ENCODE measurements at places on chromosomes 2 and 18.

DNA sequence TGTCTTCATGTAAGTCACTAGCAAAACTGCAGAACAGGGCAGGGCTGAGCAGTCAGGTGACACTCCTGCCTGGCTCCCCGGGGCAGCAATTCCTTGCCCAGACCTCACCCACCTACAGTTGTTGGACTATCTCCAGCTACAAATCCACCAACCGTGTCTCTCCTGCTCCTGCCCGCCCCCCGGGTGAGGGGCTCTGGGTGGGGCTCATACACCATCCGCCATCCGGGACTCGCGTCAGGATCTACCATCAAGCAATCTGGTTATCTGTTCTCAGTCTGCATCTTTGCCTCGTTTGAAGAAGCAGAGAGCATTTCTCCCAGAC is 13.5 kb upstream of the GLI2 start:
- H3K4me1 ChIP-seq = no peaks in the 10 kb centered on the region
- peaks cover 4% of the 10 kb centered on the region for H3K27me3 ChIP-seq
- no peak overlapping the region for H3K4me3 ChIP-seq
- DNase-seq = no peak
- no peak overlapping the region for H3K27ac ChIP-seq

- H3K36me3 ChIP-seq = no peaks in the 10 kb centered on the region
- H3K4me3 ChIP-seq = no peak overlapping the region
- no peak for DNase-seq
- peak overlapping the region; percentile 20 for H3K27ac ChIP-seq
Observed at GRCh38 chr2:40346535-40347354, 105.1 kb downstream of the SLC8A1 start.

DNA sequence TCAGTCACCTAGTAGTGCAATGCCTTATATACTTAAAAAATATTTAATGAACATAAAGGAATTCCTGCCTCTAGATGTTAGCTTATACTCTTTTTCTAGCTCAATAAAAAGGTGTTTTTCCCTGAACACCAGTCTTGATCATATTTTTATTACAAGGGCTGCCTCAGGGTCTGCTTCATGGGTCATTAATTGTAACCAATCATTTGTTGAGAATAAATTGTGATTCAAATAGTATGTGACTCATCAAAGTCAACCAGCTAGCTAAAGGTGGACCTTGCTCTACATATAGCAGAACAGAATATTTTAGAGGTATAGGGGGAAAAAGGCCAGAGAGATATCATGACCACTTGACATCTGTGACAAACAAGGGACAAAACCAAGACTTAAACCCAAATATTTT is 114.0 kb downstream of the PIK3C3 start:
- no peaks in the 10 kb centered on the region for H3K27me3 ChIP-seq
- DNase-seq = no peak
- H3K4me1 ChIP-seq = no peaks in the 10 kb centered on the region
- no peak overlapping the region for H3K4me3 ChIP-seq

GRCh38 chr2:12127638-12128037 is 381.2 kb downstream of the LPIN1 start:
- DNase-seq = no peak
- H3K4me1 ChIP-seq = no peaks in the 10 kb centered on the region
- no peak overlapping the region for H3K27ac ChIP-seq
- no peak overlapping the region for H3K4me3 ChIP-seq
- no peaks in the 10 kb centered on the region for H3K36me3 ChIP-seq

DNA sequence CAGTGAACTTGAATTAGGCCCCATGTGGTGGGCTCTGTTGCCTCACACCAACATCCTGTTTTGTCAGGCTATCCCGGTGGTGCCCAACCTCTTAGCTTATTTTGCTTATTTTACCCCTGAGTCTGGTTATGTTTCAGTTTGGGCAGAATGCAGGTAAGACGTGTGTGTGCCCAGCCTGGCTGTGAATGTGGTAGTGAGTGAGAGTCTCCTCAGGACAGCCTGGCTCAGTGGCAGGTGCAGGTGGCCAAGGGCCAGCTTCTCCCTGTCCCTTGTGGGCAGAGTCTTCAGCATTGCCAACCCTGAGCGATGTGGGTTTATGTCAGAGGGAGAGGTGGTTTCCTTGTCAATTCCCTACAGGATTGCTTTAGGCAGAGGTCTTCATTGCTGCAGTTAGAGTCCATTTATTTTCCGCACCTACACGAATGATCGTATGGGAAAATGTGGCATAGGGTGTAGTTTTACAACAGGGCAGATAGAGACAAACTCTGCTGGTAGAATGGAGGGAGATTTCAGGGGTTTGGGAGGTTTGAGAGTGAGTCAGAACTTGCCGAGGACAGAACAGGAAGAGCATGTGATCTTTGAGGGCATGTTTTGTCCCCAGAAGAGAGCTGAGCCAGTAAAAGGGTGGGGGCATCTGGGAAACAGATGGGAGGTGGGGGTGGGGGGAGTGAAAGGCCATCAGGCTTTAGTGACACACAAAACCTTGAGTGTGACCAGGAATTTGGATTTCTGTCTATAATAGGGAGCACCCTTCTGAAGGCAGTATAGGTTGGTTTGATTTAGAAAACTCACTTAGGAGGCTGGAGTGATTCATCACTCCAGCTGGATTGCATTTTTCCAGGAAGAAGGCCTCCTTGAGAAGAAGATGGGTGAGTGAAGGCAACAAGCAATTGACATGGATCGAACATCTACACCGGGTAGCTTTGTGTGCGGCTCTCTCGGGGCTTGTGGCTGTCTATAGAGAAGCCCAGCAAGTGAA is 156.2 kb upstream of the CELF4 start:
- H3K36me3 ChIP-seq = no peaks in the 10 kb centered on the region
- H3K27ac ChIP-seq = no peak overlapping the region
- DNase-seq = peak; percentile 9
- no peaks in the 10 kb centered on the region for H3K4me1 ChIP-seq

DNA sequence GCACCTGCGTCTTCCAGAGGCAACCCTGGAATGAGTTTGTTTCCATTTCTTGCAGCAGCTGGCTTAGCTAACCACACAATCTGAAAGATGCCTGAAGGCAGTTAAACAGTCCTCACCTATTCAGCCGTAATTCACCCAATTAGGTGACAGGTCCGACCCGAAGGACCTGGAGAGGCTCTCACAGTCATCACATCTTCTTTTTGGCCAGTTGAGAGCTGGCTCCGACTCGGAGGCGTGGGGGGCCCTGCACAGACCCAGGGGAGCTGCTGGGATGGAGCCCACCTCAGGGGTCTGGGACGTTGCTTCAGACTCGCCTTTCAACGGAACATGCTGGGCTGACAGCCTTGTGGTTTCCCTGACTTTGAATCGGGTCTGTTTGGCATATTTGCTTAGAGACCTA is 187.3 kb downstream of the RTP5 start:
- peaks cover 2% of the 10 kb centered on the region for H3K27me3 ChIP-seq
- no peak for DNase-seq
- no peaks in the 10 kb centered on the region for H3K4me1 ChIP-seq
- H3K36me3 ChIP-seq = no peaks in the 10 kb centered on the region
- H3K4me3 ChIP-seq = no peak overlapping the region

- no peaks in the 10 kb centered on the region for H3K4me1 ChIP-seq
- peaks cover 53% of the 10 kb centered on the region for H3K36me3 ChIP-seq
- no peak overlapping the region for H3K4me3 ChIP-seq
- DNase-seq = peak; percentile 30
- H3K27me3 ChIP-seq = no peaks in the 10 kb centered on the region
- H3K27ac ChIP-seq = no peak overlapping the region
Observed at GRCh38 chr2:128309280-128310093, 9.2 kb downstream of the HS6ST1 start.

DNA sequence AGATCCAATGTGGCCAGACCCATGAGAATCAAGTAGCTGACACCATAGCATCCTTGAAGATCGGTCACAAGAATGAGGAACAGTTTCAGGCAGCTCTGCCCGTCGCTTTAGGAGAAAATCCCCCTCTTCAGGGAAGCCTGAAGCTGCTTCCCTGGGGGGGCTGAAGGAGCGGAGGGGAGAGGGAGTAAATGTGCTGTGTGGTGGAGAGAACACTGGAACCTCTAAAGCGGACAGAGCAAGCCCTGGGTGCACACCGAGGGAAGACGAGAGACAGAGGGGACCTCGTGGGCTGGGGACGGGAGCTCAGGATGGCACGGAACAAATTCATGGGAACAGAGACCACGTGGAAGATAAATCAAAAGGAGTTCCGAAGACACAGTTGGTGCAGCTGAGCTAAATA is 154.3 kb downstream of the NDUFA10 start:
- no peak for DNase-seq
- no peak overlapping the region for H3K27ac ChIP-seq
- no peaks in the 10 kb centered on the region for H3K4me1 ChIP-seq

DNA sequence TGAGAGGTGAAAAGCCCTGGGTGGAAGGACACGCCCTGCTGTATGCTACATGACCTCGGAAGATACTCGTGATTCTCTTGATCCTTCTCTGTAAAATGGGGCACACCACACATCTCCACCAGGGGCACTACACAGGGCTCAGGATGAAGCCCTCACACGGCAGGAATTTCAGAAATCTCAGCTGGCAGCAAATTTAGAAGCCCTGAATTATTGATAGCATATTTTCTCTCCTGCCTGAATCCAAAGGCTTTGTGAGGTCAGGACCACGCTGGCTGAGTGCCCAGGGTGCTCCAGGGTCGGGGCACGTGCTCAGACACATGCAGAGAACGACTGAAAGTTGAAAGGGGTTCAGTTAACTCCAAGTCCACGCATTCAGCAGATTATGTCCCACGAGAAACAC is 42.1 kb upstream of the GALR1 start:
- H3K4me1 ChIP-seq = no peaks in the 10 kb centered on the region
- H3K36me3 ChIP-seq = no peaks in the 10 kb centered on the region
- peak; percentile 35 for DNase-seq
- no peak overlapping the region for H3K27ac ChIP-seq

GRCh38 chr2:156437931-156438410 is 1.8 kb downstream of the GPD2 start:
- DNase-seq = peak; percentile 87
- H3K4me1 ChIP-seq = peaks cover 18% of the 10 kb centered on the region
- peak overlapping the region; percentile 98 for H3K27ac ChIP-seq
- no peak overlapping the region for H3K4me3 ChIP-seq
- H3K36me3 ChIP-seq = no peaks in the 10 kb centered on the region
- H3K27me3 ChIP-seq = no peaks in the 10 kb centered on the region

- no peaks in the 10 kb centered on the region for H3K36me3 ChIP-seq
- H3K27ac ChIP-seq = peak overlapping the region; percentile 21
- no peak overlapping the region for H3K4me3 ChIP-seq
- no peaks in the 10 kb centered on the region for H3K27me3 ChIP-seq
Observed at GRCh38 chr2:43018179-43019024, 208.0 kb downstream of the ZFP36L2 start.

GRCh38 chr2:196399096-196399495 is 227.7 kb upstream of the STK17B start:
- H3K4me3 ChIP-seq = no peak overlapping the region
- no peaks in the 10 kb centered on the region for H3K36me3 ChIP-seq
- no peaks in the 10 kb centered on the region for H3K27me3 ChIP-seq
- no peak for DNase-seq
- no peak overlapping the region for H3K27ac ChIP-seq
- H3K4me1 ChIP-seq = no peaks in the 10 kb centered on the region

DNA sequence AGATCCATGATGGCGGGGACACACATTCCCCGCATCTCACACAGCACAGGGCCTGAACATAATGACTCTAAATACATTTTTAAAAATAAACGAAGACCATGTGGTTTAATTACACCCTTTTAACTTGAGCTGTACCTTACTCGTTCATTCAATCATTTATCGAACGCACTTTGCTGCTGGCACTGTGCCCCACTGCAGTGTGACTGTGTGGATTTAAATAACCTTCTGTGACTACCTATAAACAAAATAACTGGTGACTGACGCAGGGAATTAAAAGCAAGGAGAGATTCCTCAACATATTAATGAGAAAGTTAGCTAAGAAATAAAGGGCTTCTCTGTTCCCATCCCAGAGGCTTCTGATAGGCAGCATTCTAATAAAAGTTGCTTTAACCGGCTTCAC is 10.9 kb upstream of the FZD7 start:
- no peak overlapping the region for H3K27ac ChIP-seq
- no peaks in the 10 kb centered on the region for H3K4me1 ChIP-seq
- H3K27me3 ChIP-seq = no peaks in the 10 kb centered on the region
- H3K36me3 ChIP-seq = no peaks in the 10 kb centered on the region
- no peak overlapping the region for H3K4me3 ChIP-seq
- peak; percentile 39 for DNase-seq

GRCh38 chr2:107553539-107553938 is 273.2 kb upstream of the RGPD4 start:
- DNase-seq = no peak
- H3K4me3 ChIP-seq = no peak overlapping the region
- no peaks in the 10 kb centered on the region for H3K27me3 ChIP-seq

GRCh38 chr2:179985163-179985820 is 21.8 kb downstream of the CWC22 start:
- H3K27me3 ChIP-seq = no peaks in the 10 kb centered on the region
- H3K27ac ChIP-seq = no peak overlapping the region
- H3K36me3 ChIP-seq = peaks cover 10% of the 10 kb centered on the region
- no peak for DNase-seq
- no peak overlapping the region for H3K4me3 ChIP-seq

GRCh38 chr18:35616664-35617423 is 35.3 kb downstream of the GALNT1 start:
- H3K4me1 ChIP-seq = peaks cover 2% of the 10 kb centered on the region
- H3K36me3 ChIP-seq = peaks cover 2% of the 10 kb centered on the region
- no peaks in the 10 kb centered on the region for H3K27me3 ChIP-seq
- DNase-seq = peak; percentile 63
- no peak overlapping the region for H3K4me3 ChIP-seq

DNA sequence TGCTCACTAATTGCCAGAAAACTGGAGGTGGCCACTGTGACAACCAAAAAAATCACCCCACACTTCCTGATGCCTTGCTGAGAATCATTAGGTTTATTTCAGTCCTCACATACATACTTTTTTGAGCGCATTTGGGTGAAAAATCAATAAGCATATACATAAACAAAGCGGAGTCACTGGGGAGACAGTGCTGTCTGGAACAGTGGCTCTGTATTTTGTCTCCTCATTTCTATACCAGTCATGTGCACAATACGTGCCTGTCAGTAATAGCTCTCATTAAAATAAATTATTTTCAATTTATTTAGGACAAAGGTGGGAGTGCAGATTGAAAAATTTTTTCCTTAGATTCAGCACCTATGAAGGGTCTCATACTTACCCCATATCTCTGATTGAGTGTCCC is 48.2 kb downstream of the CXCR4 start:
- H3K4me3 ChIP-seq = no peak overlapping the region
- DNase-seq = no peak
- no peaks in the 10 kb centered on the region for H3K4me1 ChIP-seq
- no peaks in the 10 kb centered on the region for H3K36me3 ChIP-seq

DNA sequence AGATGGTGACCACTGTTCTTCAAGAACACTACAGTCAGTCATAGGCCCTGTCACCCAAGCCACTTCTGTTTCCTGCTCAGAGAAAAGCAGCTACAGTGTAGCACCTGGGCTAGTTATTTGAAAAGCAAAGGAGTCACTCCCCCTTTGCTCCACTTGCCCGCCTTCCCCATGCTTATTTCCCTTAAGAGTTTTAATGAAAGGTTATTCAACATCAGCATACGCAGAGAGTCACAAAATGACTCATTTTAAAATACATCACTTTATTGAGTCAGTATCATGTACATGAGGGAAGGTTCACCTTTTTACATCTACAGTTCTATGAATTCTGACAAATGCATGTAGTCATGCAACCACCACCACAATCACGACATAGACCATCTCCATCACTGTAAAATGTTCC is 71.3 kb downstream of the TNFRSF11A start:
- no peaks in the 10 kb centered on the region for H3K27me3 ChIP-seq
- DNase-seq = no peak
- H3K4me1 ChIP-seq = peaks cover 2% of the 10 kb centered on the region
- no peaks in the 10 kb centered on the region for H3K36me3 ChIP-seq
- H3K4me3 ChIP-seq = peak overlapping the region; percentile 44
